ENCODE measurements at places on chromosomes 12 and 14.

DNA sequence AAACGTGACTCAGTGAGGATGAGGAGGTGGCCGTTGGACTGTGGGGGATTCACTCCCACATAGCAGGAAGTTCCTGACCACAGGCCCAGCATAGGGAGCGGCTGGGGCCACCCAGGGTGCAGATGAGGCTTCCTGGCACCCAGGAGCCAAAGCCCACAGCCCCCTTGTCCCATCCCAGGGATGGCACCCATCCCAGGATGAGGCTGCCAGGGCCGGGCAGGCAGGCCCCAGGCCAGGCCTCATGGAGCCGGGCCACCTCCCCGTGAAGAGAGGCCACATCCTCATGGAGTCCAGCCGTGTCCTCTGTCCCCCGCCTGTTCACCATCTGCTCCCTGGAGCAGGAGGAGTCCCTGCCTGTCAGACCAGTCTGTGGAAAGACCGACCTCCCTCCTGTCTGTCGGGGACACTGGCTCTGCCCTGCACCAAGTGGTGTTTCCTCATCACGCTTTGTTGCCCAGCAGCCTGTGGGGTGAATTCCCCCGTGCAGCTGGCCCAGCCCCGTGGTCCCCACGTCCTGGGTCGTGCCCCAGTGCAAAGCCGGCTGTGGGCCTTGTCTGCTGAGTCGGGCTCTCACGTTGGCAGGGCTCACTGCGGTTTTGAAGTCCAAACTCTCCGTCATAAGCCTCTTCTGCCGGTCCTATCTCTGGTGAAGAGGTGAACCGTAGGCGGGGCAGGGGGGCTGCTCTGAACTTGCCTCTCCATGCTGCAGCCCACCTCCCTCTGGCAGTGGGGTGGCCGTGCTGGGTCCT lies 24.5 kb downstream of the MMP17 start:
- no peak for DNase-seq

DNA sequence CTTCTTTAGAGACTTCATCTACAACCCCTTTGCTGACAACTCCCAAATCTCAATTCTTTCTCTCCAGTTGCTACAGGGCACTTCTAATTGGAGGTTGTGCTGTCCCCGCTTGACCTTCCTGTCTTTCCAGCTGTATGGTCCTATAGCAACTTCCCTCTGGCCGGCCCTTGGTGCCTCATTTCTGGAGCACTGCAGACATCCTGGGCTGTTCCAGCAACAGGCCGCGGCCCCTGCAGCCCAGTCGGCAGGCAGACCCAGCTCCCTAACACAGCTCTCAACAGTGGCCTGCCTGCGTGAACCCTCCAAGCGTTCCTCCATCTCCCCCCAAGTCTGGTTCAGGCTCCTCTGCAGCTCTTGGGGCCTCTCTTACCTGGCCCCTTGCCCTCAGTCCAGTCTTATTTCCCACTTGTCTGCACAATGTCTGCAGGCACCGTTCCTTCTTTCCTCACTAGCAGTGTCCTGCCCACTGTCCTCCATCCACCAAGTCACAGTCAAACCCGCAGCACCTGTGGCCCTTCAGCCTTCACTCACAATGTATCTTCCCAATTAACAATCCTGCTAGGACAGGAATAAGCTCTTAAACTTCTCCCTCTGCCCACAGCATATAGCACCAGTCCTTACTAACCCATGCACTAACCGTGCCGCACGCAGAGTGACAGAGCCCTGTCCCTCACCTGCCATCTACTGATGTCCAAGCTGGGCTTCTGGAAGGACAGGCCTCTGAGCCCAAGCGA lies 1.6 kb upstream of the EML1 start:
- DNase-seq: no peak

DNA sequence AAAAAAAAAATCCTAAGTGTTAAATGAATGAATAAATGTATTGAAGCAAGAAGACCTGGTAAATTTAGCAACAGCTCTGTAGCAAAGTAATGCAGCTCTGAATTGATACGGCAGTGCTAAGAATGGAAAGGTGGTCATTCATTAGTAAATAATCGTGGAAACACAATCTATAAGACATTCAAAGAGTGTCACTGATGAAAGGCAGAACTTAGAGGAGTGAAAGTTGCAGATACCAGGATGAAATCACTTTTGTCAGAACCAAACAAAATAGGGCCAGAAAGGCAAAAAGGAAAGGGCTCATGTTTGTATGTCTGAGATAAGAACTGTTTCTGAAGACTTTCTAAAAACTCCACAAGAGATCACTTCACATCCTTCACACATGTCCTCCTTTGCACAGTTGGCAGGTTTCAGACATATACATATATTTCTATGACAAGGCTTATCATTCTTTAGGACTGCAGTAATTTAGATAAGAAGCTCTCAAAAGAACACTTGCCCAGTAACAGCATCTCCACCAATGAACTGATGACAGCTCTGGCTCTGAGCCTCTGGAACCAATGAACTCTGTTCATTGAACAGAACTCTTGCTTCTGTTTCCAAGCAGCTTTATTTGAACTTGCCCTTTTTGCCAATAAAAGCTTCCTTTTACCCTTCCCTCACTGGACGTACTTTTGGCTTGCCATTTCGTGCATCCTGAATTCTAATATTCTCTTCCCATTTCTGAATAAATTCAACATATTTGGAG lies 4.2 kb upstream of the LRR1 start:
- DNase-seq: no peak

DNA sequence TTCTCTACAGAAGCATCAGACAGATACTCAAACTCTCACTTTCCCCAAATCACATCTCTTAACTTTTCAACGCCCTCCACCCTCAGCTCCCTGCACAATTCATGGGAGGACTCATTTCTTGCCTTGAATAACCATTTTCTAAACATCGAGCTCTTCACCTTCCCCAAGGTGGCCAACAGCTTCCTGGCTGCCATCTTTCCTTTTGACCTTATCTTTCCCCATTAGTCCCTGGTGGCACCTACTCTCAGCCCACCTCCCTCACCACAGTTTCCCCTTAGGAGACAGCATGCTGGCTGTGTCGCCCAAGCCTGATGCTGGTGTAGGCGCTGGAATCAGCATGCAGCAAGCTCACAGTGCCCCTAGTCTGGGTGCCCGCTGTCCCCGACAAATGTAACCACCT lies 8.4 kb upstream of the OAS1 start:
- DNase-seq: no peak

DNA sequence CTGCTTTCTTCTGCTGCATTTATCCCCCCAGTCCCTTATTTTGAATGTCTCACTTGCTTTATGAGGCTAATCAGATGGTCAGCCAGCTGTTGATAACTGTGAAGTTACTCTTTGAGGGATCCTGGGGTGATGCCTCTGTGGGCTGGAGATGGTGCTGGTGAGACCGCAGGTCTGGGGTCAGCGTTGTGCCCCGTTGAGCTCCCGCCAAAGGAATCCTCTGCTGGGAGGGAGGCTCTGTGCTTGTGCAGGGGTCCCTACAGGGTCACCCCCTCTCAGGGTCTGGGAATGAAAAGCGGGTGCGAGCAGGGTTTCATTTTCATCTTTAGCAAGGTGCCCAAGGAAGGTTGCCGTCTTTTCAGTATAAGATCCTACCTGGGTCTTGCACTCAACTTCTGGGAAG lies 161.2 kb upstream of the RTL1 start:
- no peak for DNase-seq
